Stimulated activated CD4-positive, alpha-beta T cell treated with anti-CD3 and anti-CD28 coated beads, Interleukin-2, amount 100 ng/mL, for 24 hours (primary cell): ENCODE measurements at places on chromosomes 3 and 15.

DNA sequence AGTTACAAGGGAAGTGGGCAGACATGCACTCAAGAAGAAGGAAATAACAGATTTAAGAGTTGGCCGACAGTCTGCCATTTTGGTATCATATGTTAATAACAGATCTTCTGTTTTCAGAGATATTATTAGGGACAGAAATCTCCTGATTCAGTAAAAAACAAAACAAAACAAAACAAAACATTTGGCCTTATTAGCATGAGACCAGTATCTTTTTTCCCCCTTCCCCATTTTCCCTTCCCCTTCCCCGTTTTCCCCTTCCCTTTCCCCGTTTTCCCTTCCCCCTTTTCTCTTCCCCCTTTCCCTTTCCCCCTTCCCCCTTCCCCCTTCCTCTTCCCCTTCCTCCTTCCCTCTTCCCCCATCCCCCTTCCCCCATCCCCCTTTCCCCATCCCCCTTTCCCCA, 39.4 kb downstream of the BBS4 start:
- no peak for DNase-seq

DNA sequence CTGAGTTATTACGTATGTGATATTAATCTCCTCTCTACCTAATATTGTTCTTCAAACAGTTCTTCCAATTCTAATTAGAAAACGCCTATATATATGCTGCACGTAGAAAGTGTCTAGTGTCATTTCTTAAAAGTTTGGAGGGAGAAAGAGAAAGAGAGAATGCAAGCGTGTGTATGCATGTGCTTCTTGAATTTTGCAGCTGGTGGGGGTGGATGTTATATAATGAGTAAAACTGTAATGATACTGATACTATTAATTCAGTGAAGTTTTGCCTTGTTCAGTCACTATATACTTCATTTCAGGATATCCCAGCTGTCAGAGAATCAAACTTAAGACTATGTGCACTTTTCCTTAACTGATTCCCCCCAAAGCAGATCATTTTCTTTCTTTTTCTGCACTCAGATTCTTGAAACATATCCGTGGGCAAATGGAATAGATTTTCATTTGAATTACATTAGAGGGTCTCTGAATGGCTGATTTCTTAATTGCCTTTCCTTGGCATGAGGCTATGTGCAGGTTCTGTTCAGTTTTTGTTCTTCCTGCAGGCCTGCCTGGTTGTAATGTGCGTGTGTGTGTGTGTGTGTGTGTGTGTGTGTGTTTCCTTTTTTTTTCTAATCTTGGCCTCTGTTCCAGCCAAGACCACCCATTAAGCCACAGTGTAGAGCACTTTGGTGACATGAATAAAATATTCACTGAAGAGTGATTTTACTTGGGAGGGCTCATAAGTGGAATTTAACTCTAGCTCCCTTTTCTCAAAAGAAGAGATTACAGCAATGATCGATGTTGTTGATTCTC, 617.5 kb downstream of the RBMS3 start:
- DNase-seq: no peak

- DNase-seq: peak; percentile 70
Measured at GRCh38 chr3:25910997-25911396, 121.1 kb downstream of the OXSM start.

GRCh38 chr15:67792250-67792942, 32.9 kb upstream of the SKOR1 start:
- DNase-seq: no peak

- DNase-seq: peak; percentile 82
Measured at GRCh38 chr3:13011573-13012220, 61.5 kb downstream of the IQSEC1 start.

GRCh38 chr3:146948186-146948585, 343.0 kb upstream of the PLSCR5 start:
- DNase-seq: no peak

- no peak for DNase-seq
Measured at GRCh38 chr3:54345847-54346375, 223.6 kb downstream of the CACNA2D3 start.

DNA sequence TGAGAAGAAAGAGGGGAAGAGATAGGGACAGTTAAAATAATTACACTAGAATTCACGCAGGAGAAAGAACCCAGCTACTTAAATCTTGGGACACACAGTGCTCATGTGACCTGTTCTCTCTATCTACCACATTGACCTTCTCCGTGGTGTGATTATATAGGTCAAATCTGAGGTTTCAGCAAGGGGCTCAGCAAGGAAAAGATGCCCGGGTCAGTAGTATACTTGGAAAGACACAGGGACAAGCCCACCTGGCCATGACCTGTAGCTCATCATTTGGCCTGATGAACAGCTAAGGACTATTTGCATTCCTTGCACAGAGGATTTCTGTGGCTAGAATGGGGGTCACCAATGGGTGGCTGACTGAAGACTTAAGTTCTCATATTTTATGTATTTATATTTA, 71.9 kb downstream of the SSR3 start:
- DNase-seq: no peak

DNA sequence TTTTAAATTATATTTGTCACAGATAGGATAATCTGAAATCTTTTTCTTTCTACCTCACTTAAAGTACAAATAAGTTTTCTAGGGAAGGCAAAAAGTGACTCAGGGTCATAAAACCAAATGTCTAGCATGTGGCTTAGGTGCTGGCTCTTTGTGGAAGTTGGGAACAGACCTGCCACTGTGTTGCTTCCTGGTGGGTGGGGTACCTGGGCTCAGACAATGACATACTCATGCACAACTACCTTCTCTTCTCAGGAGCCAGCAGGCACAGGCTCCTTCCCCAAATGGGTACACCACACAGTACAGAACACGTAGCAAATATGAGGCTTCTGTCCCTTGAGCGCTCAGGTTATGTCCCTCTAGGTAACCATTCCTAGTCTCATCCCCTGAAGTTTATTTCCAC, 40.1 kb upstream of the MUC13 start:
- DNase-seq: no peak

DNA sequence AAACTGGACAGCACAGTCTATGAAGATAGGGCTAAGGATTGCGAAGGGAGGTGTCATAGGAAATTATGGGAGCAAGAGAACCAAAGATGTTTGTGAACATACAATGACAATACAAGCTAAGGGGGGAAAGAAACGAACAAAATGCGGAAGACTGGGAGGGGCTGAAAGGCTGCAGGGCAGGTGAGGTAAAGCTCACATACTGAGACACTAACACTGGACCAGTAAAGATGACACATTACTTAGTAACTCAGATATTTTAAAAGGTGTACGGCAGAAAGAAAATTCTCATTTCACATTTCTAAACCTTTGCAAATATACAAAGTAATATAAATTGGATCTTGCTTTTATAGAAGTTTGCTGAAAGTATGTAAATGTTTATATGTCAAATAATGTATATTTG, 10.1 kb downstream of the CLDND1 start:
- no peak for DNase-seq

DNA sequence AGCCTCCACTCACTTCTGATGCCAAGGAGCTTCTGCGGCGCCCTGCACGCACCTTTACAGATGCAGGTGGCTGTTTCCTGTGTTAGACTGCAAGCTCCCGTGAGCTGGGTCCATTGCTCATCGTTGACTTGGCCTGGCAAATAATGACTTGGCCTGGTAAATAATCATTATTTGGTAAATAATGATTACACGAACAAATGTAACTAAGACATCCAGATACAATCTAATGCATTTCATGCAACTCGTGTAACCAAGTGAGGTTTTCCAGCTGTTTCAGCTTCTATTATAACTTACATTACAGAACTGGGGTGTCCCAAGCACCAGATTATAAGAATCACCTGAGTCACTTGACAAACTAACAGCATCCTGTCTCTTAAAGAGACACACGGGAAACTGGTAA, 92.1 kb upstream of the BHLHE40 start:
- no peak for DNase-seq
